ENCODE measurements at places on chromosomes 13 and 19.
A peak's percentile ranks its signal among the peaks of the same experiment; 100 is the strongest.

- DNase-seq = peak; percentile 62
Measured at GRCh38 chr19:41957838-41958366, 1.2 kb downstream of the RABAC1 start.

DNA sequence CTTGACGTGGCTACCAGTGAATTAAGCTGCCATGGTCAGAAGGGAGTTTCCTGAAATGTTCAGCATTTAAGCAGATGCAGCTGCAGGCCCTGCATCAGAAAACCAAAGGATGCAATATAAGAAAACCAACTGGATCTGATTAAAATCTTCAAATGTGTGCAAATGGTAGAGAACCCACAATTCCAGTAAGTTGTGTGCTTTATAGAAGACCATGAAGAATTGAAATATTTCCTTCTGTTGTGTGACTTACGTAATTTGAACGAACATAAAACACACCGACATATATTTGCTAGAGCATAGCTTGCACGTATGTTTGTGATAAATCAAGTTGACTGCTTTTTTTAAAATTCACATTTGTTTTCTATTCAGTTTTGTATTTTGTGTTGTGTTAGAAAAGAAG lies 191.4 kb downstream of the COL4A1 start:
- no peak for DNase-seq

DNA sequence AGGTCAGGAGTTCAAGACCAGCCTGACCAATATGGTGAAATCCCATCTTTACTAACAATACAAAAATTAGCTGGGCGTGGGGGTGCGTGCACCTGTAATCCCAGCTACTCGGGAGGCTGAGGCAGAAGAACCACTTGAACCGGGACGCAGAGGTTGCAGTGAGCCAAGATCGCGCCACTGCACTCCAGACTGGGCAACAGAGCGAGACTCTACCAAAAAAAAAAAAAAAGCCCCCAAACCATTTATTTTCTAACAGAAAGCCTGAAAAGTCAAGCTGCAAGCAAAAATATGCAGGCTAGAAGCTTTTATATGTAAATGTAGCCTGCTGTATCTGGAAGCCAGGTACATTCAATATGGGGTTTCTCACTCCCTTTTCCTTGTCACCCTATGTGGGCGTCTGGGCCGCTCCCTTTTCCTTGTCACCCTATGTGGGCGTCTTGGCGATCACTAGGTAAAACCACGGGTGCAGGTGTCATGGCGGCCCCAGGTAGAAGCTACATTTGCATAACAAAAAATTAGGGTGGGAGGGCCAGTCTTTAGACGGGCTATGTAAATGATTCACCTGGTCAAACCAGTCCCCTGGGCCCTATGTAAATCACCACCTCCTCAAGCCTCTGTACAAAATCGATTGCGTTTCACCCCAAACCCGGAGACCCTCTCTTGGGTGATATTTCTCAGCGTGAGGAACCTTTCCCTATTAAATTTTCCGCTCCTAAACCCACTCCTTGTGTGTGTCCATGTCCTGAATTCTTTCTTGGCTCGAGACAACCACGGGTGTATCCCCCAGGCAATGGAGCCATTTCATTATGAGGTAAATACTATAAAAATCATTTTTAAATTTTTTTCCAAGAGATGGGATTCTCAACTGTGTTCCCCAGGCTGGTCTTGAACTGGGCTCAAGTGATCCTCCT lies 2.1 kb downstream of the TRIM13 start:
- DNase-seq = no peak

- DNase-seq = peak; percentile 75
Measured at GRCh38 chr19:47231215-47232054, 436 bp upstream of the BBC3 start.

GRCh38 chr13:51856998-51857397 lies 4.8 kb upstream of the CCDC70 start:
- peak; percentile 56 for DNase-seq

DNA sequence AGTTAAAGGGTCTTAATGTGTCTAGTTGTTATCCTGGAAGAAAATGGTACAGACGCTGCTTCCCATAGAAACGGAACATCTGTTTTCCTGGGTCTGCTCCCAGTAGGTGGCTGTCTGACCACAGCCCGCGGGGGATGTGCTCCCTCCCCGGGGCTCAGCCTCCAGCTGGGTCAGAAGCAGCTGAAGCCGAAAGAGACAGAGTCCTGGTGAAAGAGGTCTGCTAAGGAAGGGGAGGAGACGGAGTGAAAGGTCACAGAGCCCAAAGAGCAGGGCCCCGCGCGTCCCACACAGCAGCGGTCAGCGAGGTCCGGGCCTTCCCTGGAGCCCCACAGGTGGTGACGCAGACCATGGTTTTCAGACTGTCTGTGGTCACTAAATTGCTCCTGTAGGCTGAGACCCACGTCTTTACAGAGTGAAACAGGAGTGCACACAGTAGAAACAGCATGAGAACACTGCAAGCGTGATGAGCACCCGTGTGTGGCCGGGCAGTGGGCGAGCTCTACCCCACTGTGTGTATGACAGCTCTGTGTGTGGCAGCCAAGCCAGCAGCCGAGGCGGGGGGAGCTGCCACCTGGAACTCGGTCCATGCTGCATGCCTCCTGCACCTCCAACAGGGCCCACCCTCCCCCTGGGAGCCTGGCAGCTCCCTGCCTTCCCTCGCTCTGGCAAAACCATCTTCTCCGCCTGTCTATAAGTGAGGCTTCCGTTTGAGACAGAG lies 52.0 kb upstream of the C13orf46 start:
- DNase-seq = peak; percentile 18

- DNase-seq = peak; percentile 60
Measured at GRCh38 chr13:48595431-48596429, 58.0 kb upstream of the CYSLTR2 start.

- no peak for DNase-seq
Measured at GRCh38 chr13:51815848-51816247, 11.9 kb upstream of the DHRS12 start.

GRCh38 chr19:18700501-18701249 lies 17.2 kb downstream of the CRTC1 start:
- DNase-seq = peak; percentile 94

GRCh38 chr19:29324717-29325116 lies 111.8 kb upstream of the UQCRFS1 start:
- no peak for DNase-seq

GRCh38 chr13:73168226-73168952 lies 109.6 kb downstream of the KLF5 start:
- DNase-seq = no peak

DNA sequence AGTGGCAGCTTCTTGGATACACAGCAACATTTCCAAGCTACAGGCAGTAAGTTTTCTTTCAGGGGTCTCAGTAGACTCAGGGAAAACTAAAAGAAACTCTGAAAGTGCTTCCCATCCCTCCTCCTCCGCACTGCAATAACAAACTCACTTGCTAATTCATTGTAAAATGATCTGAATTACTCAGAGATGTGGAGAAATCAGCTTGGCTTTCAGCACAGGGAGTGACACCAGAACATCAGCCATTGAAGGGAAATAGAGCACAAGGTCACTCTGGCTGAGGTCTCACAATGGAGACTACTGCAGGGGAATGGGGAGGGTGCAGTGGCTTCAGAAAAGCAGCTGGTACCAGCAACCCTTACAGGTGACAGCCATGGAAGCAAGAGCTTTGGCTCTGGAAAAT lies 137.3 kb upstream of the SERP2 start:
- DNase-seq = no peak

GRCh38 chr13:28717170-28717569 lies 1.6 kb downstream of the SLC46A3 start:
- no peak for DNase-seq

DNA sequence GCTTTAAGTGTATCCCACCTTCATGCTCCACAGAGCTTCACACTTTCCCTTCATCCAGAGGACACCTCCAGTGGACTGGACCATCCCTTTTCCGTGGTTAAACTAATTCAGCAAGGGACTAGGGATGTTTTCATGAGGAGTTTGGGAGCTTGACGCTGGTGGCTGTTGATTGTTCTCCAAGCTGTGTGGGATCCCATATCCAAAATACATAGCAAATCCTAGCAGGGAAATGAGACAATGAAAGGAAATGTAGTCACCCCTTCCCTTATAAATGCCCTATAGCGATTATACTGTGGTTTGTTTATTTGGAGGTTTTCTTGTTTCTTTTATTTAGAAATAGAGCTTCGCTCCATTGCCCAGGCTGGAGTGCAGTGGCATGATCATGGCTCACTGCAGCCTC lies 31.6 kb upstream of the DPRX start:
- DNase-seq = no peak

DNA sequence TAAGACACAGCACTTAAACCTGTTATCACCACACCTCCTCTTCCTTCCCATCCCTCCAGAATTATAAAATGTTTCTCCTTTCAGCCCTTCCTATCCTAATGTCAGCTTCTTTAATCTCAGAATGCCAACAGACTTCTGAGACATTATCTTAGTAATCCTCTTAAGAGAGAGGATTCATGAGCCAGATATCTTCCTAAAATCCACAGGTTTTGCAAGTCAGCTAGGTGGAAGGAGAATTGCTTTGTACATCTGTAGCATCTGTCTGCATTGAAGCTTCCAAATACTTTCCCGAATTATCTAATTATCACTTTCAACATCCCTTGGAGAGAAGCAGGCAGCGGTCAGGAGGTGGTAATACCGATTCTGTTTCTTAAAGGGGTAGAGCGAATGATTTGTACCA lies 179.1 kb downstream of the DCT start:
- no peak for DNase-seq

DNA sequence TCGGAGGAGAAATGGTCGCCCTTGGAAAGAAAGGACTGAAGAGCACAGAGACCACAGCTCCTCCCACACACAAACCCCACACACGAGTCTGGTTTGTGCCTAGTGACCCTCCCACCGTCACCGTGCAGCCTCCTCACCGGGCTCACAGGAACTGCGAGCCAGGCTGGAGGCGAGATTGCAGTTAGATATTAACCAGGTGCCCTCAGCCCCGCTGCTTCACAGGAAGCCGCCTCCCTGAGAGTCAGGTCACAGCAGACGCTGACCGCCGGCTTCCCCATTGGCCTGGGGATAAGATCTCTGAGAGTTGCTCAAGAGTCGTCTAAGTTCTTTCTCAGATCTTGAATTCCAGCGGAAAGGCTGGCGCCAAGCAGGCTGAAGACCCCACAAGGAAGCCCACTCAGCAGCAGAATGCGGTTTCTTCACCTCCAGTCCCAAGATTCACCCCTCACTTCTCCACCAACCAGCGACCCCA lies 870 bp downstream of the ZNF44 start:
- DNase-seq = peak; percentile 2

GRCh38 chr19:3094601-3095440 lies 659 bp downstream of the GNA11 start:
- DNase-seq = peak; percentile 29

DNA sequence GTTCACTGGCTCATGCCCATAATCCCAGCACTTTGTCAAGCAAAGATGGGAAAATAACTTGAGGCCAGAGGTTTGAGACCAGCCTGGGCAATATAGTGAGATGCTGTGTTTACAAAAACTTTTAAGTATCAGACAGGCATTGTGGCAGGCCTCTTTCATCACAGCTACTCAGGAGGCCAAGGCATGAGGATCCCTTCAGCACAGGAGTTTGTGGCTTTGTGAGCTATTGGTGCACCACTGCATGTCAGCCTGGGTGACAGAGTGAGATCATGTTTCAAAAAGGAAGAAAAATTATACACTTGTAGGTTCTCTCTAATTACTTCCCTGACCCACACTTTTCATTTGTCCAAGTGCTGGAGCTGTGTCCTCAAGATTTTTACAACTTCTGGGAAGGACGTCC lies 11.5 kb upstream of the LGALS14 start:
- DNase-seq = no peak

Data from NCI-H1417 (cell line).